Stimulated activated CD4-positive, alpha-beta T cell treated with anti-CD3 and anti-CD28 coated beads, Interleukin-1b, Interleukin-23, amount 100 ng/mL, for 1 hour (primary cell): ENCODE measurements at places on chromosomes 1 and 21.

DNA sequence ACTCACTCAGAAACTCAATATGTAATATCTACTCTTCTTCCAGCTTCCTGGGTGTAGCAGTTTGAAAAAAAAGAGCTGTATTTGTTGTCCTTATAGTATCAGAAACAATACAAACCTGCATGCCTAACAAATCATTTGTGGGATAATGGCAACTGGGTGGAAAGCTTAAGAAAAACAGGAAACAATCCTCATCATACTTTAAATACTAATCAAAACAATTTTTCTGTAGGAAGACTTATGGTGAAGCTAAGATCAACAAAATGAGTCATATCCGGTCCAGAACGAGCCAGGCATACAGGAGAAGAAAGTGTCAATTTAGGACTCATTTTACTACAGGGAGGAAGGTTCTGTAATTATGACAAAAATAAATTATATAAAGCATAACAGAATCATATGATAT, 181.8 kb upstream of the ADGRL4 start:
- no peak for DNase-seq

- DNase-seq = no peak
Observed at GRCh38 chr1:10890491-10891071, 94.1 kb upstream of the CASZ1 start.

- DNase-seq = no peak
Observed at GRCh38 chr1:209513226-209513625, 70.3 kb upstream of the CAMK1G start.

- DNase-seq = no peak
Observed at GRCh38 chr1:22111620-22112019, 31.3 kb downstream of the WNT4 start.

DNA sequence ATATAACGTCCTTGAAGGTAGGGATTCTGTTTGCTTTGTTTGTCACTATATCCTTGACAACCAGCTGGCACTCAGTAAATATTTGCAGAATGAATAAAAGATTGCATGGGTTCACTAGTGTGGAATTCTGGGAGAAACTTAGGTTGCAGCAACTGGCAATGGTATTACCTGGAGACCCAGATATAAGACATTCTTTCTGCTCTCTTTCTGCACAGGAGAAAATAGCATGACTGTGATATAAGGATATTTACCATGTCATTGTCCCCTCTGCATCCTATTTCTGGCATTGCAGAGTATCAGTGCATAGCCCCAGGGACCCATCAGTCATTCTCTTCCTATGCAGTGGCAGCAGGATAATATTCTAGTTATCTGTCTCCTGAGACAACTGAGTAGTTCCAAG, 308.9 kb upstream of the LRRC7 start:
- DNase-seq = no peak

- no peak for DNase-seq
Observed at GRCh38 chr1:1721201-1721600, 3.0 kb downstream of the CDK11A start.

DNA sequence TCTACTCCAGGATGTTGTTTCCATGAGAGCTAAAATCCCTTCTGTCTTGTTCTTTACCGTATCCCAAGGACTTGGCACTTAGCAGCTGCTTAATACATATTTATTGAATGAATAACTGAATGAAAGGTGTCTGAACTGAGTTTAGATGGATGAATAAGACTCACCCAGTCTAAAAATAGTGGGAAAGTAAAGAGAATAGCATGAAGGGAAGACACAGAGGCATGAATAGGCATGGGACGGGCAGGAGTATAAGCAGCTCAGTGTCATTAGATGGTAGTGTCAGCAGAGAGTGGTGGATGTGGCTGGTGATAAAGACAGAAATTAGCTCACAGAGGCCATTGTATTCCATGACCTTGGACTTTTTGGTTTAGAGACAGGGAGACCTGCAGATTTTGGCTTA, 9.2 kb downstream of the IL12RB2 start:
- no peak for DNase-seq

DNA sequence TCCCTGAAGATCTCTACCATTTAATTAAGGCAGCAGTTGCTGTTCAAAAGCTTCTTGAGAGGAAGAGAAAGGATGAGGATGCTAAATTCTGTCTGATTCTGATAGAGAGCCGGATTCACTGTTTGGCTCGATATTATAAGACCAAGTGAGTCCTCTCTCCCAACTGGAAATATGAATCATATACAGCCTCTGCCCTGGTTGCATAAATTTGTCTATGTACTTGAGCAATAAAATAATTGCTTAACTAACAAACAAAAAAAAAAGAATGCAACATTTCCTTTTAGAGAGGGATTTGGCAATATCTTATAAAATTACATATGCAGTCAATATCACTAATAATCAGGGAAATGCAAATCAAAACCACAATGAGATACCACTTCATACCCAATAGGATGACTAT, 26.8 kb downstream of the ALDH9A1 start:
- no peak for DNase-seq

GRCh38 chr1:227759341-227760300, 24.4 kb downstream of the SNAP47 start:
- no peak for DNase-seq

GRCh38 chr1:67560580-67561255, 124.3 kb upstream of the GADD45A start:
- DNase-seq = no peak

DNA sequence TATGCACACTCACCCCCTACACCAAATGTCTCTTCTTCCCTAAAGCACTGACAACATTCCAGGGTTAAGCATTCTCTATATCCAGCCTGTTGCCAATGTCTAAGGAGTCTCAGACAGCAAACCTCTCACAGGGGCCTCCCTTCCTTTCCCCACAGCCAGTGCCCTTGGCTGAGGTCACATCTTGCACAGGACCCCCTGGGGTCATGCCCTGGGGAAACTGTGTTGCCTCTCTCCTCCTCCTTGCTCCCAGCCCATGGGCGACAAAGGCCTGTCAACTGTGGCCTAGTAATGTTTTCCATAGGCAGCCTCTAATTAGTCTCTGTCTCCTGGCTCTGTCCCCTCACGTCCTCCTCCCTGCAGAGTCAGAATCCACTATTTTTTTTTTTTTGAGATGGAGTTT, 54.6 kb downstream of the NENF start:
- no peak for DNase-seq

DNA sequence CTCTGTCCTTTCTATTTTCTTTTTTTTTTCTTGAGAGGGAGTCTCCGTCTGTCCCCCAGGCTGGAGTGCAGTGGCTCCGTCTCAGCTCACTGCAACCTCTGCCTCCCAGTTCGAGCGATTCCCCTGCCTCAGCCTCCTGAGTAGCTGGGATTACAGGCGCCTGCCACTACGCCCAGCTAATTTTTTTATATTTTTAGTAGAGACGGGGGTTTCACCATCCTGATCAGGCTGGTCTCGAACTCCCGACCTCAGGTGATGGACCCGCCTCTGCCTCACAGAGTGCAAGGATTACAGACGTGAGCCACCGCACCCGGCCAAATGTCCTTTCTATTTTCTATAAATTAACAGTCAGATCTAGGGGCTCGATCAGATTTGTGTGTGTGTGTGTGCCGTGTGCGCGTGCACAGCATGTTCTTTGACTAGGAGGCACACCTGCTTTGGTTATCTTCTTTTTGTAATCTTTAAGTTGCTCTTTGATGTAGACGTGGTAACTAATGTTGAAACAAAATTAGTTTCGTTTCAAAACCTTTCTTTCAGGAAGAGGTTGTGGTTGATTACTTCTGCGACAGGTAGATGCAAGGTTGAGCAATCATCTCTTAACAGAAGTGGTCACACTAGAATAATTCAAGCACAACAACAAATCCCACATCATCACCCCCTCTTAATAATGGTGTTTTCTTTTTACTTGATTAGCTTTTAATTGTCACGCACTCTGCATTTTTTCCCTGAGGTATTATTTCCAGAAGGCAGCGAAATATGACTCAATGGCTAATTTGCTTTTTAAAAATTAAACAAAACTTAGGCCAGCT, 779 bp upstream of the DEGS1 start:
- DNase-seq = no peak

DNA sequence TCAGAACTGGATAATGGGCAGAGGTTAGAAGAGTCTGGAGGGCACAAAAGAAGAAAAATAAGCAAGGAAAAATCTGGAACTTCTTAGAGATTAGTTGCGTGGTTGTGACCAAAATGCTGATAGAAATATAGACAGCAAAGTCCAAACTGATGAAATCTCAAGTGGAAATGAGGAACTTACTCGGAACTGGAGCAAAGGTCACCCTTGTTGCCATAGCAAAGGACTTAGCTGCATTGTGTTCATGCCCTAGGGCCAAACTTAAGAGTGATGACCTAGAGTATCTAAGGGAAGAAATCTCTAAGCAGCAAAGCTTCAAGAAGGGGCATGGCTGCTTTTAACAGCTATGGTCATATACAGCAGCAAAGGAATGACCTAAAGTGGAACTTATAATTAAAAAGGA, 180.0 kb downstream of the TTLL7 start:
- DNase-seq = no peak

DNA sequence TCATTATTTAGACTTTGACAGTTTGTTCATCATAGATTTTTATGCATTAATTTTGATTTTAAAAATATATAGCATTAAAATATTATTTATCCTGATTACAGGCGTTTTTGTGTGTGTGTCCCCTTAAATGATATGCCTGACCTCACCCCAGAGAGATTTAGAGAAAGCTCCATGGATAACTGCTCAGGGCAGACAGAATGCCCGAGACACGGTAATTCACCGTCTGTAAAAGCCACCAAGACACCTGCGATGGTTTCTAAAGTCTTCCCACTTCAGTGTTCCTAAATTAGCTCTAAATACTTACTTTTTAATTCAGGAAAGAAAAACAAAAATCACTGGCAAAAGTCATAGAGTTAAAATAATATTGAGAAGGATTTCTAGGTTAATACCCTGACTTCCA, 350.6 kb upstream of the RUNX1 start:
- no peak for DNase-seq

GRCh38 chr1:228513236-228513900, 26.2 kb downstream of the RNF187 start:
- no peak for DNase-seq

- DNase-seq = no peak
Observed at GRCh38 chr1:201749059-201749690, 79.8 kb upstream of the IPO9 start.

GRCh38 chr1:201692555-201693394, 136.2 kb upstream of the IPO9 start:
- DNase-seq = no peak

GRCh38 chr21:38887062-38887686, 81.4 kb downstream of the ETS2 start:
- DNase-seq = no peak

GRCh38 chr21:38505654-38506523, 7.6 kb upstream of the ERG start:
- DNase-seq = no peak

GRCh38 chr21:31347435-31348032, 3.5 kb upstream of the TIAM1 start:
- DNase-seq = no peak

DNA sequence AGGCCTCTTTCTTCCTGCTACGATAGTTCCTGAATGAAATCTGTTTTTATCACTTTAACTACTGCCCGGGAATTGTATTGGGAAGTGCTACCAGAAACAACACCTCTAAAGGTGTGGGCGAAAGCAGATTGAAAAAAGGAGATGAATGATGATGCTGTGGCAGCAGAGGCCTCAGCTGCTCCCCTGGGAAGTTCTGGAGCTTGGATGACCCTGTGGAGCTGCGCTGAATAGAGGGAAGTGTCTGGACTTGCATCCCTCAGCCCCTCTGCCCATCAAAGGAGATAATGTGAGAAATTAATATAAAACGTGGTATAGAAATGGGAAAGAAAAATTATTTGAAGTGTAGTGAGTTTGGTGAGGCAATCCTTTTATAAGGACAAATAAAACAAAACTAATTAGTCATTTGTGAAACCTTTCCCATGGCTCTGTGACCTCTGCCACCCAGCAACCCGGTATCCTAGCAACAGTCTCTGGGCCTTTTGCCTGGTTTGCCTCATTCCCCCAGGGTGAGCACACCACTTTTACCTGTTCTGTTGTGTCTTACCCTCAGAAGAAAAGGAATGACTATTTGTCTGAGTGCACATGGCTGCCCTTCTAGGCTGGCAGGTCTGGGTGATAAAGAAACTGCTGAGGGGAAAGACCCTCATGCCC, 21.3 kb downstream of the OVAAL start:
- no peak for DNase-seq
